ENCODE measurements at places on chromosomes 2 and 18.

- peak; percentile 78 for DNase-seq
Observed at GRCh38 chr2:220296174-220296573, 668.7 kb downstream of the SLC4A3 start.

- DNase-seq: no peak
Observed at GRCh38 chr2:41621563-41621962, 426.3 kb upstream of the PKDCC start.

DNA sequence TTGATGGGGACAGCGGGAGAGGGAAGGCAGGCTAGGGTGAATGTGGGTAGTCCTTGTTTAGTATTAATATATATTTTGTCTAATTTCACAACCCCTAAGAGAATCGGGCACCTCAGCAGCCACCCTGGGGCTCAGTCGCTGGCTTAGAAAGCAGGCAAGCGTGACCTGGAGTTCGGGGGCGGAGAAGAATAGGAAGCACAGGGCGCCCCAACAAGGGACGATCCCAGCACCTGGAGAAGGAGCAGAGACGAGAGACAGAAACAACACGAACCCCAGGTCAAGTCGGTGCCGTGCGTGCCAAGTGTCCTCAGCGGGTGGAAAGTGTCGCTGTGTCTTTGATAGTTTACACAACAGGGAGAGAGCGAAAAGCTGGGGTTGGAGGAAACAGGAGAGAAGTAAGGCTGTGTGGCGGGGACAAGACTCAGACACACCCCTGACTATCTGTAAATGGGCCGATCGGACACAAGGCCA is 95.4 kb downstream of the NFATC1 start:
- no peak for DNase-seq

GRCh38 chr2:212282671-212283261 is 255.8 kb downstream of the ERBB4 start:
- DNase-seq: peak; percentile 6

DNA sequence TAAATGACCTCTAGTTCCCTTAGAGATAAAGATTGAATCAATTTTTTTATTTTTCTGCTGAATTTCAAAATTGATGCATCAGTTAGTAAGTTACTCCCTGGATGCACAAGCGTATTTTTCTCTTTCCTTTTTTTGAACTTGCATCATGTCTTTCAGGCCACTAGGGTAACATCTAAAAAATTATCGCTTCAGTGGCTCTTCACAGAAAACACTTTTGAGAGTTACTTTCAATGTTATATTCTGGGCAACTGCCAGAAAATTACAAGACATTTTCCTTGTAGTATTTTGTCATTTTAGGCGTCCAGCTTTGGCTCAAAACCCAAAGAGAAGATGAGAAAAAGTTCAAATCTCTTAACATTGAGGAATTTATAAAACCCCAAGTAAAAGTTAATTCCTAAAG is 59.8 kb downstream of the DSEL start:
- no peak for DNase-seq

DNA sequence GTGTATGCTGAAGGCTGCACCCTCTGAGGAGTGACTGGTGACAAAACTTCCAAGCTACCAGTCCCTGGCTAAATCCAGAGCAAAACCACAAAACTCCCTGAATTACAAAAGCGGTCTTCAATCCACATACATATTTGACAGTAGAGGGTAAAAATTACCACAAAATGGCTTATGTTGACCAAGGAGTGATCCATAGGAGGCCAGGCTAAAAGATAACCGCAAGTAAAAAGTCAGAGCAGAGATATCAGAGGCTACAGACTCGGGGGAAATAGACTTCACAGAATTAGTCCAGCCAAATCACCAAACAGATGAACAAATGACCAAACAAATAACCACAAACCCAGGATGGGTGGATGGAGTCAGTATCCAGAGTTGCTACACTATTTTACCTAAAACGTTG is 19.4 kb downstream of the STARD6 start:
- DNase-seq: no peak

GRCh38 chr2:151808258-151809072 is 19.8 kb downstream of the ARL5A start:
- no peak for DNase-seq

DNA sequence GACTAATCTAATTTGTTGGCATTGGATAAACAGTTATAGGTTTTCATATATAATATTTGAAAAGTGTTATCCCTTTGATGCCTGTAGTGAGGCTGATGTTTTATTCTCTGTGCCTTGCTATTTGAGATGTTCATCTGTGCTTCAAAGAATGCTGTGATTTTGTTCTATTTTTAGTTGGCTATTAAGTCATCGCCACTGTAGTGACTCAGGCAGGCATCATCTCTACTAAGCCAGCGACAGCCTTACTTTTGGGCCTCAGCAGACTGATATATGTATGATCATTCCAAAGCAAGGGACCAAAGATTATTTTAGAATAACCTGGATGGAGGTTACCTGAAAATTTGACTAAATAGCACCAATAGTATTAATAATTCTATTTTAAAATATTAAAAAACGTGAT is 1674.5 kb upstream of the NXPH2 start:
- DNase-seq: no peak

GRCh38 chr2:8636041-8636491 is 45.8 kb upstream of the ID2 start:
- no peak for DNase-seq

DNA sequence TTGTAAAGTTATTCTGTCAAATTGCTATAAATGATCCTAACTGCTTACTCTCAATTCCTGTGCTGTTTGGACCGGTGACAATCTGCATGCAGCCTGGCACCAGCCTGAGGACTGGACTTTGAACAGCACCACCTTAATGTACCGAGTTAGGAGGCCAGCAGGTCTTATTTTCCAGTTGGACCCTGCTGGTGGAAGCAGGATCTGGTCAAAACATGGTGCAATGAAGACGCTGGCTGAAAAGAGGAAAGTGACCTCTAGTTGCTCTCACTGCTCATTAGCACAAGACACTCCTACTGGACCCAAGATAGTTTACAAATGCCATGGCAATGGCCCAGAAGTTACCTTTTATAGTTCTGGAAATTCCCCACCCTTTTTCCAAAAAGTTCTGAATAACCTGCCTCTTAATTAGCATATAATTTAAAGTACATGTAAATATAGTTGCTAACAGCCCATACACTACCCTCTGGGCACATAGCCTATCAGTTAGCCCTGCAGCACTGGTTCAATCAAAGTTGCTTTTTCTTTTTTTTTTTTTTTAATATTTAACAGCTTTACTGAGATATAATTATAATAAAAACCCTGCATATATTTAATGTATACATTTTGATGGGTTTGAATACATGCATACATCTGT is 35.8 kb downstream of the RBKS start:
- DNase-seq: no peak

DNA sequence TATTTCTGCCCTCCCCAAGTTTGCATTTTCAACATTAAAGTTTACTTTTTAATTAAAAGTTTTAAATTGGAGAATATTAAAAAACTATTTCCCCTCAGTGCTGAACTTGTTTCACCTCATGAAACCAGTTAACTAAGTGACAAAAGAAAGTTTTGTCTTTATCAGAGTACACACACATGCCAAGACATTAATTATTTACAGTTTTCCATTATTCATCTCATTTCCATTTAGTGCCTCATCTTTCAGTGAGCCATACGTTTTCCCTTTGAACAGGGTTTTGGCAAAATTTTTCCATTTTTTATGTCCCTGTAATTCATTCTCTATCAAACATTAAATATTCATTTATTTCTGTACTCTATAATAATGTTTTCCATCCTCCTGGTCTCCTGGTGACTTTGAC is 53.2 kb downstream of the SF3B1 start:
- no peak for DNase-seq

DNA sequence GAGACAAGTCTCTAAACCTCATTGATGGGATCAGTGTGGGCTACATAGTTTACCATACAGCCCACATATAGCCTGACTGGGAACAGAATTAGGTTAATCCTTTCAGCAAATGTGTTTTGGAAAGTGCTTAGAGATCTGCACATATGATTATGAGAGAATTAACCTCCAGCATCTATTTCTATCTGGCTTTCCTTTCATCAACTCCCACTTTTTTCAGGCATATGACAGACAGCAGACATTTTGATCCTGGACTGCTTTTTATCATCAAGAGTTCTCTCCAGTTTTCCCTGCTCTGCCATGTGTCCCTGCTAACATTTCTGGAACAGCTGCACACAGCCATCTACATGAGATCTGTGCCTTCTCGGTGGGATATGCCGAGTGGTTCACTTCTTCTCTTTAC is 139.5 kb upstream of the LRP1B start:
- DNase-seq: no peak

Data from DMS153 (cell line).